ENCODE measurements at places on chromosomes 11 and 22.
A peak's percentile ranks its signal among the peaks of the same experiment; 100 is the strongest.

GRCh38 chr11:64834723-64835615, 9.5 kb downstream of the CDC42BPG start:
- no peak for DNase-seq

DNA sequence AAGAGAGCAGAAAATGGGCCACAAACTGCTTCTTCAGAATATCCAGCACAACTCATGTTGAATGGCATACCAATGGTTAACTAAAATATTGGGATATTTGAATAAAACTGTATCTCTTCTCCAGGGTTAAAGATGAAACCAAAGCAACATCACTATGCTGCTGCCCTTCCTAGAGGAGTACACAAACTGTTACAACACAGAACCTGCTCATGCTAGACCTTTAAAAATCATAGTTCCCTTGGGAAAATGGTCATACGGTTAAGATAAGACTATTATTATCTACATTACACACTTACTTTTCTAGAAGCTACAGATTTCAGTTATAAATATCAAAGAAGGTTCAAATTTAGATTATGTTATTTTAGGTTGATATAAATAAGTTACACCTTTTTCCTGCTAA, 78.6 kb upstream of the TP53AIP1 start:
- DNase-seq: no peak

DNA sequence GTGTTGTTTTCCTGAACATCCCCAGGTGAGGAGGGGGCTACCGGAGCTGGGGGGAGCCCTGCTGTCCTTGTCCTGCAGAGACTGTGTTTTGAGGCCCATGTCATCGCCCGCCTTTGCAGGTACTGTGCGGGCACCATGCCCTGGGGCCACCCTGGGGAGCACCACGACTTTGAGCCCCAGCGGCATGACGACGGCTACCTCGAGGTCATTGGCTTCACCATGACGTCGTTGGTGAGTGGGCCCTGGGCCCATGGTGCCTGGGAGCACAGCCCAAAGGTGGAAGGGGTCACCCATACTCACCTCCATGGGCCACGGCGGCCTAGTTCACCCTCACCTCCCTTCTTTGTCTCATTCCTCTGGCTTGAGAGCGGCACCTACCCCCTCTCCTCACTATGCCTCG, 6.7 kb upstream of the MDK start:
- no peak for DNase-seq

- peak; percentile 38 for DNase-seq
These were observed 99.7 kb upstream of the IGLL5 start for GRCh38 chr22:22787786-22788459.

DNA sequence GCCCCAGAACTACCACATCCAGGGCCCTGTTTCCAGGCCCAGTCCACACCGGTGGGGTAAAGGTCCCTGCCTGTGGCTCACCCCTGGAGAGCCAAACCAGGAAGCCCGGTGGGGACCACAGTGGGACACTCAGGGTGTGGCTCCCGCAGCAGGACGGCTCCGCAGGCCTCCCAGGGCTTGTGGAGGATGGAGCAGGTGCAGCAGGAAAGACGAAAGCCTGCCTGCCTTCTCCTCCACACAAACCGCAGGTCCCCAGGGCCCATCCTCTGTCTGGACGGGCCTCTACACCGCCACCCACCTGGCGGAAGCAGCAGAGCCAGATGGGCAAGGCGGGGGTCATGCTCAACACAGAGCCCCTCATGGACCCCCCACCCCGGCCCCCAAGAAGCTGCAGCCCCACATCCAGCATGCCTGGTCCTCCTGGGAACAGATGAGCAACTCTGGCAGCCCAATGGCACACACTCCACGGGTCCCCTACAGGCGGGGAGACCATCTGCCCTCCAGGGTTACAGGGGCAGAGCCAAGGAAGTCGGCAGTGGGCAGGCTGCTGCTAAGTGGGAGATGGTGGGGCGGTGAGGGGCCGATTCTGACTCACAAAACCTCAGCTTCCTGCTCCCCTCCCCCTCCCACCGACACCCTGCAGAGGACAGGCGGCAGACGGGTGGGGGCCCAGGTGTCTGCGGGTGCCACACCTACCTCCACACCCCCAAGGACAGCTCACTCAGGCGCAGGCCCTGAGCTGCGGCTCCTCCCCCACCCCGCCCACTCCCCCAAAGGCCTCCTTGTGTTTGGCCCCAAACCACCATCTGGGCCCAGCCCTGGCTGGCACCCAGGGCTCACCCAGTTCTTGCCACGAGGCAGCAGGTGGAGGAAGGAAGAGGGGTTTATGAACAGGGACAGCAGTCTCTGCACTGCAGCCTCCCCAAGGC, 5.2 kb downstream of the SBF1 start:
- DNase-seq: no peak

GRCh38 chr11:86164106-86164505, 80.4 kb upstream of the EED start:
- DNase-seq: no peak

- DNase-seq: no peak
These were observed 5.5 kb downstream of the PYGM start for GRCh38 chr11:64754124-64754918.

DNA sequence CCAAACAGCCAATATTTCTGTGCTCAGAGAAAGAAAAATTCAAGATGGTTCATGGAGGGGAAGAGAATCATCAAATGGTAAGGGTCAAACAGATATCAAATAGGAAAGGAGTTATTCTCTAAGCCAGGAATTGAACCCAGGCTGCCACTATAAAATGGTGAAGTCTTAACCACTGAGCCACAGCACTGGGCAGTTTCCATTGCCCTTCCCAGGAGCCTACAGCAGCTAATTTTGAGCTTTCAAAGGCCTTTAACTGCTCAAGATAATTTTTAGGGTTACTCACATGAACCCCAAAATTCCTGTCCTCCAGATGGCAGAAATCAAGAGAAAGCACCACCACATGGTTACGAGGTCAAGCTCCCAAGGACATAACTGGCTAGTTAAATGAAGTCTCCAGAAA, 176.2 kb downstream of the KIF18A start:
- DNase-seq: no peak

DNA sequence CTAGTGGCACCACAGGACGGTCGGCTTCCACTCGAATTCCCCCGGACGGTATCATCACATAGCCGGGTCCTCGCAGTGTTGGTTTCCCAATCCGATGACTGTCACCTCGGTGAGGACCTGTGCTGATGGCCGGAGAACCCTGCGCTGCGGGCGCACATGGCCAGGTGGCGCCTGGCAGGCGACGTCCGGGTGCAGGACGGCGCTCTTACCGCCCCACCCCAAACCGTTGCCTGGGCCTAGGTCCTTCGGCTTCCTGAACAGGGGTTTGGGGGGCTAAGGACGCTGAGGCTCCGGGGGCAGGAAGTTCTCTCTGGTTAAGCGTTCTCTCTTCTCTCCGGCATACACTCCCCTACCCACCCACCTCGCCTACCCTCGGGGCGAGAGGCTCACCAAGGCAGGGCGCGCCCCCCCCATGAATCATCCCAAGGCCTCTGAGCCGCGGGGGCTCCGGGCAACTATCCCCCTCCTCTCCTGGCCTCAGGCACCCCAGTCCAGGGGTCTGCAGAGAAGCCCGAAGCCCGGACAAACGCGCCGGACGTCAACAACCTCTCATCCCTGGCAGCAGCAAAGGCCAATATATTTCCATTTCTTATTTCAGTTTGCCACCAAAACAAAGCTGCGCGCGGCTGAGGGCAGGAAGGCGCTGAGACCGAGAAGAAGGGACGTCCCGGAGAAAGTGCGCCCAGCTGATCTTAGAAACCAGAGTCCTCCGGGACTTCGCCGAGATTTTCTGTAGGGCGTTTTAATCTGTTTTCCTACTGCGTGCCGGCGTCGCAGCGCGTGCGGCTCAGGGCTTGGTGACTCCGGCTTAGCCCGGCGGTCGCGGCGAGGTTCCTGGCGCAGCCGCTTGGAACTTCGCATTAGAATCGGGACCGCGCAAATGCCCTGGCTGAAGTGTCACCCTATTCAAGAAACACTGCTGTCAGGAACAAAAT, 5.6 kb downstream of the ALX4 start:
- DNase-seq: no peak

DNA sequence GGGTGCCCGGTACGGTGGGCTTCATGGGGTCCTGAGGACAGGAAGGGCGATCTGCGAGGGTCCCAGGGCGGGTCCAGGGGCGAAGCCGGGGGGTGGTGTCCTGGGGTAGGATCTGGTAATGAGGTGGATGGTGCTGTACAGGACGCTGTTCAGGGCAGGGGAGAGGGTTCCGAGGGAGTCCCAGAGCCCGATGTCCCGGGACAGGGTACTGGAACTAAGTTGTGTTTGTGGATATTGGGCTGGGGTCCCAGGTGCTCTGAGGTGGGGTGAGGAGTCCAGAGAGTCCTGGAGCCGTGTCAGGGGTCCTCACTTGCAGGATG, 426 bp downstream of the LZTR1 start:
- no peak for DNase-seq

- no peak for DNase-seq
These were observed 42.4 kb upstream of the WEE1 start for GRCh38 chr11:9530901-9531625.

GRCh38 chr11:69008737-69009440, 4.2 kb downstream of the MRGPRF start:
- DNase-seq: no peak

DNA sequence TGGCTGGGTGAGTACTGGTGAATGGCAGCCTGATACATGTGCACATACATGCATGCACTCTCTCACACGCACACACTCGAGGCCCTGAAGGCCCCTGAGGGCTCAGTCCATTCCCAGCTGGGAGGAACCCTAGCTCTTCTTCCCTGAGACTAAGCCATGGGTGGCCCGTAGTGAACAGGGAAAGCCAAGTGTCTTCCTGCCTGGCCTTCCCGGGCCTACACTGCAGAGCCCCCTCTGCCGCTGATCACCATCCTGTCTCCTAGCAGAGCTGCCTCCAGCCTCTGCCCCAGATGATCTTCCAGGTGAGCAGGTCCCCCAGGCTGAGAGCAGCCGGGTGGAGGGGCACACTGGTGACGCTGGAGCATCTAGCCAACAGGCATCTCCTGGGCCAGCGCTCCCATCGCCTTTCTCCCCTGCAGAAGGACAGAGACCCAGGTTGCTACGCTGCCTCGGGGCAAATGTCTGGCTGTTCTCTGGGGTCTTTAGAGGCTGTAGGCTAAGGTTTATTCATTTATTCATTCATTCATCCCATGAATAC, 57.3 kb downstream of the CD82 start:
- DNase-seq: no peak

DNA sequence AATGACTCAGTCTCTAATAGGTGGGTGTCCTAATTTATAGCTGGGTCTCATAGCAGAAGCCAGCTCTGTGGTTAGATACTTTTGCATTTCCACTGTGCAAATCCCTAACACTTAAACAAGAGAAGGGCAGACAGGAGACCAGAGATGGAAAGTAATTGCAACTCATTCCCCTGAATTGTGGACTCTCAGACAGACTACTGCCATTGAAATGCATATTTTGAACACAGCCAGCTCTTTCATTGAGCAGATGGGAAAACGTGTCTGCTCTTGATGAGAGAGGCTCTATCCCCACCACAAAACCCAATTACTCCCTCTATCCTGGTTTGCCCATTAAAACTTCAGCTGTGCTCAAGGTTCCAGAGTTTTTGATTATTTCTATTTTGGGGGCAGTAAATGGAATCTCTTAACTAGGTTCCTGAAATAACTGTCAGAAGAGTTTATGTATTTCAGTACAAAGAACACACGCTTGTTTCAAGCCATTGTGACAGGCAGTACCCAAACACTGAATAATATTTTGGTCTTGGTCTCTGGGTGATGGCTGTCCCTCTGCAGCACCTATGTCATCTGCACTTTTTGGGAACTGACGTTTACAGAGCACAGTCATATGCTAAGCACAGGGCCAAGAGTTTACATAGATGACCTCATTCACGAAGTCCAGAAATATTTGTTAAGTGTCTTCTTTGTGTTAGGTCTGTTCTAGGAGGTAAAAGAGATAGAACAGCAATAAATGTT, 41.7 kb downstream of the FAM227A start:
- no peak for DNase-seq

DNA sequence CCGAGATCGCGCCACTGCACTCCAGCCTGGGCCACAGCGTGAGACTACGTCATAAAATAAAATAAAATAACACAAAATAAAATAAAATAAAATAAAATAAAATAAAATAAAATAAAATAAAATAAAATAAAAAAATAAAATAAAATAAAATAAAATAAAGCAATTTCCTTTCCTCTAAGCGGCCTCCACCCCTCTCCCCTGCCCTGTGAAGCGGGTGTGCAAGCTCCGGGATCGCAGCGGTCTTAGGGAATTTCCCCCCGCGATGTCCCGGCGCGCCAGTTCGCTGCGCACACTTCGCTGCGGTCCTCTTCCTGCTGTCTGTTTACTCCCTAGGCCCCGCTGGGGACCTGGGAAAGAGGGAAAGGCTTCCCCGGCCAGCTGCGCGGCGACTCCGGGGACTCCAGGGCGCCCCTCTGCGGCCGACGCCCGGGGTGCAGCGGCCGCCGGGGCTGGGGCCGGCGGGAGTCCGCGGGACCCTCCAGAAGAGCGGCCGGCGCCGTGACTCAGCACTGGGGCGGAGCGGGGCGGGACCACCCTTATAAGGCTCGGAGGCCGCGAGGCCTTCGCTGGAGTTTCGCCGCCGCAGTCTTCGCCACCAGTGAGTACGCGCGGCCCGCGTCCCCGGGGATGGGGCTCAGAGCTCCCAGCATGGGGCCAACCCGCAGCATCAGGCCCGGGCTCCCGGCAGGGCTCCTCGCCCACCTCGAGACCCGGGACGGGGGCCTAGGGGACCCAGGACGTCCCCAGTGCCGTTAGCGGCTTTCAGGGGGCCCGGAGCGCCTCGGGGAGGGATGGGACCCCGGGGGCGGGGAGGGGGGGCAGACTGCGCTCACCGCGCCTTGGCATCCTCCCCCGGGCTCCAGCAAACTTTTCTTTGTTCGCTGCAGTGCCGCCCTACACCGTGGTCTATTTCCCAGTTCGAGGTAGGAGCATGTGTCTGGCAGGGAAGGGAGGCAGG, at the start of gene GSTP1:
Gene GSTP1, plus strand, starts transcription at position 566 of the 958 bp plus-strand sequence. Its CDS starts 32 bp downstream, at position 598.
- peak; percentile 54 for DNase-seq

DNA sequence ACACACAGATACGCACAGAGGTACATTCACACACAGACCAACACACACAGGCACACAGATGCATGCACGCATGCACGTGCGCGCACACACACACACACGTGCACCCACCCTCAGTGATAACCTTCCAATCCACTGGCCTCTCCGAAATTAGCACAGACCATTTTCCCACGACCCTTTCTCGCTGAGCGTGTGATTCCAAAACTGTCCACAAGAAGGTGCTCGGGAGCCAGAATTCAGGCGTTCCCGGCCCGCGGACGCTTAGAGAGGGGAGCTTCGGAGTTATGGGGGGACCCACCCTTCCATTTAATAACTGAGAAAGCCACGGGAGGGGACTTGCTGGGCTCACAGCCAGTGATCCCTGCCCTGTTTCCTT, 33.8 kb upstream of the SLC35C1 start:
- no peak for DNase-seq

DNA sequence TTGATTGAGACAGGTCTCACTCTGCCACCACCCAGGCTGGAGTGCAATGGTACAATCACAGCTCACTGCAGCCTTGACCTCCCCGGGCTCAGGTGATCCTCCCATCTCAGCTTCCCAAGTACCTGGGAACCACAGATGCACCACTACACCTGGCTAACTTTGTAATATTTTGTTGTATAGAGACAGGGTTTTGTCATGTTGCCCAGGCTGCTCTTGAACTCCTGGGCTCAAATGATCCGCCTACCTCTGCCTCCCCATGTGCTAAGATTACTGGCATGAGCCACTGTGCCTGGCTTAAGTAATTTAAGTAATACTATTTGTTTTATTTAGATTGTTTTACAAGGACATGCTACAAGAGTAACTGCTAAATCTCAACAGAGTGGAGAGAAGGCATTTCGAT, 33.5 kb downstream of the ZNF143 start:
- DNase-seq: no peak

All from iPS DF 19.7 (cell line).